A549 treated with CpdA at 1 μM for 4 hours (cell line): ENCODE measurements at places on chromosomes 2 and 18. TPM values are rescaled to one million over a fixed set of nuclear protein-coding genes. Genes with fewer than 3 reads are reported as not detected.

SAP130 gene
- 11.2 to 14.2 TPM (median 12.9 TPM) in 5 replicates for total RNA-seq

RAX gene
- total RNA-seq, result not detected in 5 replicates

FSHR gene
- total RNA-seq, result not detected in 5 replicates

STAT4 gene
- total RNA-seq, result 3.2 to 4.5 TPM (median 3.8 TPM) in 5 replicates

CENPA gene
- 45.4 to 62.8 TPM (median 52.8 TPM) in 5 replicates for total RNA-seq
